ENCODE measurements at places on chromosomes 4 and X.

DNA sequence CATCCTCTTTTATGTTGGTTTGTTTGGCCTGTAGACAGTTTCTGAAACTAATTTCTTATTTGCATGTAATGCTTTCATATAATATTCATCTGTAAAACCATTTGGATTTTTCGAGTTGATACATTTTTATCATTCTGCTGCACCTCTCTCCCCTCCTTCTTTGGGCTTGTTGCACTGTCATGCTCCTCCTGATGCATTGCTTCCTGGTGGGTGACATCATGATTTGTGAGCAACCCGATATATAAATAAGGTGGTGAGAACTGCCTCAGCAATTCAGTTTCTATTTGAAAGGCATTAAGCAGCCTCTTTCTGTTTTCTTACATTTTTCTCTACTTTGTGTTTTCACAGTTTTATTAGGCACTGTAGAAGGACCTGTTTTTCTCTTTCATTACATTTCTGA lies 515.7 kb downstream of the RPA4 start:
- DNase-seq = no peak

DNA sequence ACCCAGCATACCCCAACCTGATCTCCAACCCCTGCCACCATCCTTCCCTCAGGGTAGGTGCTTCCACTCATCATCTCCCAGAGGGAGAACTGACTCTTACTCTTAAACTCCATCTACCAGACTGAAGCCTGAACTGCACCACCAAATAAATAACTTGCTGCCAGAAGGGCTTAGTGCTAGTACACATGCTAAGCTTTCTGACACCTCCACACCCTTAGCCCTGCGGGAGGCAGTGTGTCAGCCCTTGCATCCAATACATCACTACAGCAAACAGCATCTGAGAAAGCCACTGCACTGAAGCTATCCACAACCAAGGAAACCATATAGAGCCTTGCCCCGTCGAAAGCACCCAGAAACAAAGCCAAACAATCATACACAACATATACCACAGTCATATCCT lies 68.6 kb upstream of the MCF2 start:
- no peak for DNase-seq

- no peak for DNase-seq
Measured at GRCh38 chr4:67926485-67926884, 36.8 kb downstream of the TMPRSS11A start.

DNA sequence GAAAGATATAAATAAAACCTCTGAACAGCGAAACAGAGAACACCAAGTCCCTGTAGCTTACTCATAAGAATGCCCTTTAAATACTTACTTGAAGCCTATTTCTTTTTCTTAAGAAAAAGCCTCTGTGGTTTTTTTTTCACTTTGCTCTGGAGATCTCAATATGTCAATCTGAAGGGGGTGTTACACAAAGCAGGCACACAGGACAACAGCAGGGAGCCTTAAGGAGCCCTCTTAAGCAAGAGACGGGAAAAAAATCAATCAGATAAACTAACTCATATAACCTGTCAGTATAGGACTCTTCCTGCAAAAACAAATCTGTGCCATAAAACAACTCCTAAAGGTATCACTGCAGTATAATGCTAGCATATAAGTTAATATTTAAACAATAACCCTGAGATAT lies 611.1 kb upstream of the ATOH1 start:
- DNase-seq = no peak

- no peak for DNase-seq
Measured at GRCh38 chr4:59127743-59128142, 2017.6 kb upstream of the IGFBP7 start.

DNA sequence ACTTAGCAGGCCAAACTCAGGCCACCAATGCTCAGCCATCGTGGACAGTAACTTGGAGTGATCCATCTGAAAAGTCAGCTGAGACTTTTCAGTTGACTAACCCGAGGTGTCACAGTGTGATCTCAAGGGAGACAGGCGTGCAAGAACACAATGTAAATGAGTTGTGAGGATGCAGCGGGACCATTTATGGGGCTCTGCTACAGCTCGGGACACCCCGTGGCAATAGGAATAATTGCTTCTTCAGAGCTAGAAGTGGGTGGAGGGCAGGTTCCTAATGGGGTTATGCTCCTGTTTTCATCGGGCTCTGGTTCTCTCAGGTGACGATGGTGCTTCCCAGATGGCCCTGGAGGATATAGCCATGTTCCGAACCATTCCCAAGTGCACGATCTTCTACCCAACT lies 27.3 kb downstream of the TKTL1 start:
- no peak for DNase-seq

DNA sequence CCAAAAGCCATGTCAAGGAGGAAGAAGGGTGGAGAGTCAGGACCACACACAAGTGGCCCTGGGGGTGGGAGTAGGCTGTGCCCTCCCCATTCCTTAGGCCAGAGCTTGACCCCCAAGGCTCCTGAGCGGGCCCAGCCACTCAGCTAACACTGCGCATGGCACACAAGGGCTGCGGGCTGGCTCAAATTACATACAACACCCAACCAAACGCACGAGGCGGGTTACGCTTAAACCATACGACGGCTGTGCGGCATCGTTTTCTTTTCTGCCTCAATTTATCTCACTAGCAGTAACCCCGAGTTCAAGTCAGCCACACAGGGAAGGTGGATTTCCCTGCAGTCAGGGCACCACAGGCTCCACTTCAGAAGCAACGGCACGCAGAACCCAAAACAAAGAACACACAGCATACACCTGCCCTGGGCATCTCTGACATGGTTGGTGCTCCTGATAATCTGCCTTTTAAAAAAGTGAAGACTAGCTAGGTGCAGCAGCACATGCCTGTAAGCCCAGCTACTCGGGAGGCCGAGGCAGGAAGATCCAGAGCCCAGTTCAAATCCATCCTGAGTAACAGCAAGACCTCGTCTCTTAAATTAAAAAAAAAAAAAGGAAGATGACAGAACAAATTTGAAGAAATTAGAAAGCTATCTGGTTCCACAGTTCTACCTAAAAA lies 2.9 kb downstream of the GAK start:
- no peak for DNase-seq

GRCh38 chr4:173264245-173264644 lies 69.9 kb downstream of the HMGB2 start:
- no peak for DNase-seq

- no peak for DNase-seq
Measured at GRCh38 chr4:76630741-76631140, 195.7 kb downstream of the SHROOM3 start.
